ENCODE measurements at places on chromosomes 7 and 10.

- no peak for DNase-seq
Observed at GRCh38 chr7:30844483-30844874, 67.2 kb upstream of the AQP1 start.

DNA sequence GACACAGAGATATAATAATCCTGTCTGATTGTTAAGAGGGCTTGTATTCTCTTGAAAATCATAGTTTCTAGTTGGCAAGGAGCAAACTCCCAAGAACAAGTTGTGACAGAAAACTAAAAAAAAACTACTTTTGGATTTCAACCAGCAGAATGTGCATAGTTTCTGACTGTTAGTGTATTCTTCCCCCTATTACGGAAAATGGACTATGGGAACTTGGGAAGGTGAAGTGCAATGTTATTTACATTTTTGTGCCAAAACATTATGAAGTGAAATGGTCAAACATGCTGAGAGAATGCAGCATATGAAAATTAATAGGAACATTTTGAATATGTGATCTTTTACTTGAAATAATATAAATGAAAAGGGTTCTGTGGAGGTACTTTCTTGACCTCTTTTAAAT, 660.8 kb downstream of the SUGCT start:
- DNase-seq = no peak

GRCh38 chr7:147276783-147277370, 1160.3 kb downstream of the CNTNAP2 start:
- no peak for DNase-seq

DNA sequence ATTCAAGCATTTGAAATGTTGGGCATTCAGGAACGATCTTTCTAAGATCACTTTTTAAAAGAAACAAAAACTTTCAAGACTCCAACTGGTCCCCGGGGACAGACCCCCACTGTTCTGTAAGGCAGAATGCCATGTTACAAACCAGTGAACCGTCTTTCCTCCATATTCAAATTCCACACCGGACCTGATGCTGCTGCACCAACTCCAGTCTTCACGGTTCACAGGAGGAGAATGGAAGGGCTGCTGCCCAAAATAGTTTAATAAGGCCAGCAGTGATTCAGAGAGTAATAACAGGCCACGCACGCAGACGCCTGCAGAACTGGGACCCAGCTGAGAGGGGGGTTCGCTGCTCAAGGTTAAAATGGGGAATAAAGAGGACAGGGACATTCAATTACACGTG, 47.2 kb downstream of the OSBPL3 start:
- DNase-seq = no peak

DNA sequence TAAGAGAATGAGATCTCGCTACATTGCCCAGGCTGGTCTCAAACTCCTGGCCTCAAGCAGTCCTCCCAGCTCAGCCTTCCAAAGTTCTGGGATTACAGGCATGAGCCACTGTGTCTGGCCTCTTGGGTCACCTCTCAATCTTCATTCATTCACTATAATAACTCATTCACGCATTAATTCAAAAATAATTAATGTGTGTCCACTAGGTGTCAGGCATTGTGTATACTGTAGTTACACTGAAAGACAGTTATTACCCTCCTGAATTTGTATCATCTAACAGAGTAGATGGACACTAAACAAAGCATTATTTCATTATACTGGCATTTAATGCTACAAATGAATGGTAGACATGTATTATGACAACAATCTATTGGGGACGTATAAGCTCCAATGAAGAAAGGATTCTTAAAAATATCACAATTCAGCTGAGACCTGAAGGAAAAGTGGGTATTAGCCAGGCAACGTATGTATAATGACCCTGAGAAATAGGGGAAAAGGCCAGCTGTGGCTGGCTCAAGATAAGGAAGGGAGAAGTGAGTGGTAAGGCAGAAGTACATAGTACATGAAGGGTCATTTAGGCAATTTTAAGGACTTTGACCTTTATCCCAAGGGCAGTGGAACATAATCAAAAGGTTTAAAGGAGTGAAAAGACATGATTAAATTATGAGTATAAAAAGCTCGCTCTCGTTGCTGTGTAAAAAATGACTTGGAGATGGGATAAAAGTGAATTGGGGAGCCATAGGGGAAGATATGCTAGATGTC, 150.7 kb downstream of the BTAF1 start:
- DNase-seq = no peak

GRCh38 chr7:113267885-113268284, 149.5 kb upstream of the SMIM30 start:
- DNase-seq = no peak

DNA sequence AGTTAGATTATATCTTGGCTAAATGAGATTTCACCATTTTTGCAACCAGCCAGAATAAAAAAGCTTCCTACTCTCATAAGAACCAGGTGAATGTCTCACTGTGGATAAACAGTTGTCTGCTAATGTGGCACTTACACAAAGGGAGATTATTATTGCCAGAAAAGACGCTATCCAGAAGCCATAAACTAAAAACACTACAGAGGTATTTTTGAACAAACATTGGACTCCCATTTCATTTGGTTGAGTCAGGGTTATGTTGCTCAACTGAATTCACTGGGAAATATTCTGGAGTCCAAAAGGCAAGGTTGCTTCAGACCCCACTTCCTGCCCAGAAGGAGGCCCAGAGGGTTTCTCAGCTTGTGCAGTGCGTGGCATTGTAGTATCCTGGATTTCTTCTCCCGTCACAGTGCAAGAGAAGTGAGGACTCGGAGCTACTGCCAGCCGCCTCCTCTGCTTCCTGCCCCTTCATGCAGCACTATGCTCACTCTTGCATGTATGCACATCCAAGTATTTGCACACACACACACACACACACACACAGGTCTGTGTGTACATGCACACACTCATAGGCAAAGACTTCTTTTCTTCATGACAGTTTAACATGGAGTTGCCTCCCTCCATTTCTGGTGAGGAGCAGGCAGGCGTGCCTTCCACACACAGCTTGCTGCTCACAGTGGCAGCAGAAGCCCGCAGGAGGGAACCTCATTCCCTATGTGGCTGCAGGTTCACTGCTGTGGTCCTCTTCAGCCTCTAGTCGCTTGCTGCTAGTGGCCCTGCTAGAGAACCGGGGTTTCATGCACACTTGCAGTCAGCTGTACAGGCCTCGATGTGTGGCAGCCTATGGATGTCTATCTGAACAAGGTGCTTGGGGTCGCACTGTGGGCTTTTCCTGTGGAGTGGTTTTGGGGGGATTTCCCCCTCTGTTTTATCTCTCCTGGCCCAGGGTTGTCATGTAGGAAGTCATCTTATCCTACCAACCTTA, 10.1 kb downstream of the DENND10 start:
- no peak for DNase-seq

DNA sequence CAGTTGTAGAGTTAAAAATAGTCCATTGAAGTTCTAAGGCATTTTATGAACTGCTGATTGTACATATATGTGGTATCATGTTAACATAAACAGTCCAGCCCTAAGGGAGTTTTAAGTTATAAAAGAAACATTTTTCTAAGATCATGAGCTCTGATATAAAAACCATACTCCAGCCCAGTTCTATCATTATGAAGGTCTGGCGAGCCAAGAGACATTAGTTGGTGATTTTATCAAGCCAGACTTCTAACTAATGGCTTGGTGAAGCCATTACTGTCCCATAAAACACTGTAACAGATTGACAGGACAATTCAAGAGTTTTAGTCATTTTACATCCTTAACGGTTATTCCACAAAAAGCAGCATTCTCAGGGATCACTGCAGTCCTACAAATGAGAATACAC, 221.6 kb downstream of the RNLS start:
- no peak for DNase-seq

DNA sequence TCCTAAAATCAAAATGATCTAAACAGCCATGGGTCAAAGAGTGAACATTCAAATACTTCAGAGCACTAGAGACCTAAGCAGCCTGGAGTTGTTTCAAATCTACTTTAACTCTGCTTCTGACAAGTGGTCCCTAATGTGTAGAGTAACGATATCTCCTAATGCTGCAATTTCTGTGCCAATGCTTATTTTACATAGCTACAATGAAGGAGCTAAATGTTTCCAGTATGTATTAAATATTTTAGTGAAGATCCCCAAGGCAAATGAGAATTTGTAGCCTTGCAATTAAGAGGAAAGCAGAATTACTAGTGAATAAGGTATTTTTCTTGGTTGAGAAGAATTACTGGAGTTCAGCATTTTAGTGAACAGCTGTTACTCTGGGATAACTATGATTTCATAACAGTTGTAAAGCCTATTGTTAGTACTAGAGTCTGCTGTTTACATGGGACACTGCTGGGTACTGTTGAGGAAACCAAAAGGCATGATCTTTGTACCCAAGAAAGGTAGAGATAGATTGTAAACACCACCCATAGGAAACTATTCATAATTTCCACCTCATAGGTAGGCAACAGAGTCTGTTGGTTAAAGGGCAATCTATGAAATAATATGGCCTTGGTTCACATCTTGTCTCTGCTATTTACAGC, 271.9 kb downstream of the PLXDC2 start:
- DNase-seq = no peak

DNA sequence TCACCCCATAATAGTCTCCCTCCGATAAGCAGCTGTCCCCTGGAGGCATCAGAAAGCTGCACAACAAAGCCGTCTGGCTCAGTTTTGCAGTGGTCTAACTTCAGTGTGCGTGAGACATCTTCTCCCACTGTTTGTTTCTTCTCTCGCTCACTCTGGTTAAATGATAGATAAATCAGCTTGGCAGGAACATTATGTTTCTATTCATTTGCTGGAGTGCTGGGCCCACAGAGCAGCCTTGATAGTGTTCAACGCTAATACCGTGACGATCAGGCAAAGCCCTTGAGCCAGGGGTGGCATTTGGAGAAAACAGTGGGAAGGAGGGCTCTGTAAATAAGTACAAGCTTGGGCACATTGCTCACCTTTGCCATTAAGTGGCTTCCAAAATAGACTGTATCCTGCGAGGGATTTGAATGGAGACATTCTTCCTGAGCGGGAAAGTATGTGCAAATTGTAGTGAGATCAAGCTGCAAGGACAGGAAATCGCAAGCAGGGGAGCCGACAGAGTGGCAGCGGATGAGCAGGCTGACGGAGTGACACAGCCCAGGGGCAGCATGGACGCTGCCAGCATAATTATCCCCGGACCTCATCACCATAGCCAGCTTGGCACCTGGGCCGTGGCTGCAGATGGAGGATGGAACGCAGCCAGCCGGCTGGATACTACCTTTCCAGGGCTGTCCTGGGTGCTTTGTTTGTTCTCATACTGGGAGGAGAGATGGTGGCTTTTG, 256.8 kb upstream of the FZD8 start:
- DNase-seq = no peak

DNA sequence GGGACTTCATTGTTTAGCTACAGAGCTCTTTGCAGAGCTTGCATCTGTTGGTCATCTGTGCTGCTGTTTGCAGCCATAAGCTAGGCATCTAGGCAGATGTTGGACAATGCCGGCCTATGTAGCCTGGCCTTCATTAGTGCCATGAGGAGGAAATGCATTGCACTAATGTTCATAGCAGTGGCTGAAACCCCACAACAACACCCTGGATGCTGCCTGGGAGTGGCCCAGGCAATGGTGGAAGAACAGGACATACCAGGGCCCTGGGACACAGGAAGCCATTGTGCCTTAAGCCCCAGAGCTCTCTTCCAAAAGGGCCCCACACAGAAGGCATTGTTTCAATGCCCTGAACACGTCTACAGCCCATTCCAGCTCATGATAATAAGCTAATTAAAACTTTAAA, 131.5 kb upstream of the LYZL1 start:
- no peak for DNase-seq

- DNase-seq = no peak
Observed at GRCh38 chr7:149547126-149547525, 49.5 kb upstream of the ZNF746 start.

GRCh38 chr10:20582041-20582440, 315.1 kb downstream of the NEBL start:
- no peak for DNase-seq

- DNase-seq = no peak
Observed at GRCh38 chr10:96230527-96230926, 40.8 kb downstream of the BLNK start.

DNA sequence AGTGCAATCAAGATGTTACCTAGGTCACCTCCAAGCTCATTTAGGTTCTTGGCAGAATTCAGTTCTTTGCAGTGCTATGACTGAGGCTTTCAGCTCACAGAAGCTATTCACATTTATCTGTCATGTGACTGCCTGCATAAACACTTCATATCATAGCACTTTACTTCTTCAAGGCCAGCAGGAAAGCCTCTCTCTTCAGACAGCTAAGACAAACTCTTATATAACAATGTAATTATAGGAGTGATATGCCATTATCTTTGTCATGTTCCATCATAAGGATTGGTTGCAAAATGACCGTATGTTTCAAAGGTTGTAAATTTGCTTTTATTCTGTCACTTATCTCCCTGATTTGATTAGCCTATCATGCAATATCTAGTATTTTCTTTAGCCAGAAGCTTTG, 78.8 kb upstream of the TMEM196 start:
- no peak for DNase-seq

GRCh38 chr7:63087575-63088190, 911.0 kb upstream of the ZNF722 start:
- no peak for DNase-seq

GRCh38 chr7:85014936-85015660, 171.8 kb downstream of the SEMA3D start:
- no peak for DNase-seq

DNA sequence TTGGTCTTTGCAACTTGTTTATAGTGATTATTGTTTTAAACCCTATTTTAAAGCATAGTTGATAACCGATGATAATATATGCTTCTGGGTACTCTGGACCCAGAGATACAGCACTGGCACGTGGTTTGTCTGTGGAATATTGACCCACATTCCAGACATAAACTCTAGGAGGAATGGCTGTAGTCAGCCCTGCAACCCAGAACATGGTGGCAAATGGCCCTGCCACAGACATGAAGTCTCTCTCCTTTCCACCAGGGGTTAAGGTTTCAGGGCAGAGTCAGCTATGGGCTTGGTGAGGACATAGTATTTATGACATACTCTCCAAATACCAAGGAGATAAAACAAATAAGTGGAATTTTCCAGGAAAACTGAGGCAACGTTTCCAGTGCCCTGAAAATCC, 83.6 kb downstream of the NAMPT start:
- DNase-seq = no peak

DNA sequence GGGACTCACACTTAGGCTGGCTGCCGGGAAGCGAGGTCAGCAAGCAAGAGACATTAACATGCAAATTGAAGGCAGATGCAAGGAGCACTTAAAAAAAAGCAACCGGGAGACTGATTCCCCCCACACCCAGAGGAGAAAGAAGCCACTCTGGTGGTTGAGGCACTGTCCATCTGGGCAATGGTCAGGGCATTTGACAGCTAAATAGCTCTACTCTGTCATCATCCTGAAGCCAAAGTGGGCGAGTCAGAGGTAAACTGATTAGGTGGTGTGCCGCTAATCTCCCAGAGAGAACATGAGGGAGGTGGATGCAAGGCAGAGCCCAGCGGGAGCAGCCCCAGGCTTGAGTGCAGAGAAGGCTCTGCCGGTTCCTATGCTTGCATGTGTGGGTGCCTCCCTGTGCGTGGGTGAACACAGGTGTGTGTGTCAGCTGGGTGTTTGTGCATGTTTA, 100.6 kb downstream of the PLXNA4 start:
- peak; percentile 25 for DNase-seq

GRCh38 chr7:2520761-2521290, 1.3 kb downstream of the LFNG start:
- DNase-seq = no peak
